DND-41 (cell line): ENCODE measurements at places on chromosomes 3 and 15.

- DNase-seq: no peak
Observed at GRCh38 chr3:44026220-44026865, 215.3 kb upstream of the TOPAZ1 start.

- peak; percentile 46 for DNase-seq
Observed at GRCh38 chr15:74906067-74906449, 593 bp downstream of the FAM219B start.

DNA sequence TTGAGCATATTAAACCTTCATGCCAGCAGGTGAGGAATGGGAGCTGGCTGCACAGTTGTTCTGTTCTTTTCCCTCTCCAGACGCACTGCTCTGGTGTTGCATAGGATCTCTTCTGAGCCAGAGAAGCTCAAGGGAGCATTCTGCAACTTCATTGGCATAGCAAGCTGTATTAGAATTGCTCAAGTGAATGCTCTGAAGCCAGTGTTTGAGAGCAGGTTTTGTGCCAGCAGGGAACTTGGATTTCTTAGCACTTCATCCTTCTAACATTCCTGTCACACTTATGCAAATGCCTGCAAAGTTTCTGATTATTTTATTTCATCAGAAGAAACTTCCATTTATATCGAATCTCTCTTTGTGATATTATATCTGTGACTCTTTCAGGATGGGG is 366.6 kb downstream of the AGBL1 start:
- DNase-seq: no peak

- DNase-seq: no peak
Observed at GRCh38 chr15:62219799-62220198, 54.7 kb upstream of the C2CD4B start.

DNA sequence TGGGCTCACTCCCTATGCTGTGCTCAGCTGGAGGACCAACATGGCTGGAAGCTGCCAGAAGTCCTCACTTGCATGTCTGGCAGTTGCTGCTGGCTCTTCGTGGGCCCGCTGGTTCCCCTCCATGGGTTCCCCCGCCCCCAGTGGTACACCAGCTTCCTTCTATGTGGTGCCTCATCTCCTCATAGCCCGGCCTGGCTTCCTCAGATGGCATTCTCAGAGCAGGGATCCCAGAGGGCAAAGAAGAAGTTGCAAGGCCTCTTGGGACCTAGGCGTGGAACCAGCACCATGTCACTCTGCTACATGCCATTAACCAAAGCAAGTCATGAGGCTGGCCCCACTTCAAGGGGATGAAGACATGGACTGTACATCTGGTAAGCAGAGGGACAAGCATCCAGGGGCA is 2.9 kb upstream of the CFAP92 start:
- no peak for DNase-seq

DNA sequence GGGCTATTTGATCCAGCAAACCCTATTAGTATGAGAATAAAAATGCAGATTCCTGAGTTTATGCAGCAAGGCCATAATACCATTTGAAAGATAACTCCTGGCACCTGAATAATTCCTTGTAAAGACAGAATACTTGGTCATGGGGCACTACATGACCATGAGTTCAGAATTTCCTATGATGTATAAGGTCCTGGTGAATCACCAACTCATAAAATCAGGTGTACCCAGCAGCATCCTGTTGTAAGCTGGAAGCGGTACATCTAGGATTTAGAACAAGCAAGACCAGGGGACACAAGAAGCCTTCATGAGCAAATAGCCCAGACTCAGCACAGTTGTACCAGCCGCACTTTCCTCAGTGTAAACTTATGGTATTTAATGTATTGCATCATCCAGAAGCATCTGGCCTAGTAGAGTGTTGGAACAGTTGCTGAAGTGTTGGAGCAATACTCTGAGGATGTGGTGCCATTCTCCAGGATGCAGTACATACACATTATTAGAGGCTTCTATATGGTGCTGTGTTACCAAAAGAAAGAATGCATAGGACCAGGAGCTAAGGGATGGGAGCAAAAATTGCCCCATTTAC is 233.4 kb downstream of the SQOR start:
- no peak for DNase-seq

GRCh38 chr3:40845447-40845846 is 320.7 kb downstream of the ZNF621 start:
- no peak for DNase-seq

- no peak for DNase-seq
Observed at GRCh38 chr3:65617787-65618186, 420.9 kb downstream of the MAGI1 start.

DNA sequence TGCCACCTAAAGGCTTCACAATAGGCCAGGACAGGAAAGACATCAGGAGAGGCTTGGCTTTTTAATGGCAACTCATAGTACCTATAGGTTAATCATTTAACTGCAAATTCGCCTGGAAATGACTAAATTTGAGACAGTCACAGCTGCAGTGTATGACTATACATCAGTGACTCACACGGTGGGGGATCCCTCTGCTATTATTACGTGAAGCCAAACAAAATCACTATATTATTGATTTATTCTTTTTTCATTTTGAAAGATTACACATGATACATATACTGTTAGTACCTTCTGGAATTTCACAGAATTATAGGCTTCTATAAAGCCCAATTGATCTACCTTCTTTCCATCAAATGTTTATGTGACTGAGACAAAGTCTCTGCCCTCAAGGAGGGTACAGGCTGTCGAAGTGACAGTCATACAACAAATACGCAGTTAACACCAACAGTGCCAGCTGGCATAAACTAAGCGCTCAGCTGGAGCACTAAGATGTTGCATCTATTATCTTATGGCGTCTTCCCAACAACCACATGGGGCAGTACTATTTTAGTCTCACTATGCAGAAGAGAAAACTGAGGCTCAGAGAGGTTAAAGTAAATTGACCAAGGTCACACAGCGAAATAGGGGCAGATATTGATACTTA is 82.0 kb upstream of the LMOD3 start:
- DNase-seq: no peak

- DNase-seq: no peak
Observed at GRCh38 chr3:99134986-99135385, 233.5 kb upstream of the DCBLD2 start.

DNA sequence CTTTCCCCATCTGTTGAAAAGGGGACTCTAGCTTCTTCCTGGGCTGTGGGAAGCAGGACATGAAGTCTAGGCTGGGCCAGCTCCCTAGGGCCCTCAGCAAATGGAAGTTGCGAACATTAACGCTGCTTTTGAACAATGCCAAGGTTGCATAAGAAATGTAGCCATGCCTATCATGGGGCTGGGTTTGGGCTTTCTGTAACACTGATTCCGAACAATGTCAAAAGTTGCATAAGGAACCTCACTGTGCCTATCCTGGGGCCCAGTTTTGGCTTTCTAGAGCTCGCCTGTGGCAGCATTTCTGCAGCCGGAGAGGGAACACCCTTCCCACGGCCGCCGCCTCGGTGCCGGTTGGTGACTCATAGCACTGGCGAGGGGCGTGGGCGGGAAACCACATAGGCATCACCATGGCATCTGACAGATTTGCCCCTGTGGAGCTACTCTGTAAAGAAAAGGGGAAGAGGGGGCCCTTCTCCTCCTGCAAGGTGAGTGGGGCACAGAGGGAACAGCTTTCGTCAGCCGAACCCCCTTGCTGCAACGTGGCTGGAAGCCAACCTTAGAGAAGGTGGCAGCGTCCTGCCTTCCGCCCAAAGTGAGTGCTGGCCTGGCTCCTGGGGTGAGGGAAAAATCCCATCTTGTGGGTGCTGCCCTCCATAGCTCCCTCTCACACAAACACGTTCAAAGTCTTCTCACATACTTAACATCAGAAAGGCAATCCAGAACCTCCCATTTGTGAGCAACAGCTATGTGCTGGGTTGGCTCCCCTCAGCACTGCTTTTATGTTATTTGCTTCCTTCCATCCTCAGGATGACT is 46.6 kb upstream of the ATP2B2 start:
- peak; percentile 79 for DNase-seq

GRCh38 chr3:119494597-119494996 is 3.8 kb upstream of the TIMMDC1 start:
- no peak for DNase-seq

GRCh38 chr3:130950124-130950523 is 56.2 kb downstream of the ATP2C1 start:
- no peak for DNase-seq

GRCh38 chr15:51229907-51230330 is 108.5 kb downstream of the CYP19A1 start:
- no peak for DNase-seq

GRCh38 chr15:98776607-98777281 is 128.4 kb downstream of the IGF1R start:
- DNase-seq: peak; percentile 41

DNA sequence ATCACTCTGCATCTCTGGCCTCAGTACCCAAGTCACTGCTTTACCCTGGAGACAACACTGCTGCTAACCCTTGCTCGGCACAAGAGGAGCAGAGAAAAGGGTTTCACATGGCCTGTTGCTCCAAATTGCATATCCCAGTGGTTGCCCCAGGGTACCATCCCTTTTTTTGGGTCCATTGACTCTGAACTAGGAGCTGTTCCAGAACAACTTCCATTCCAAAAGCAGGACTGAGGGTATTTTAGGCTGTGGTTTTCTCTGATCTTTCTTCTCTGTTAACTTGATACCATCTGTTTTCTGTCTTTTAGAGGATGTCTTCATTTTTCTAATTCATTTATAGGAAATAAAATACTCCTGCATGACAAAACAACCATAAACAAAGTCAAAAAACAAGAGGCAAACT is 17.3 kb upstream of the RYK start:
- DNase-seq: no peak

GRCh38 chr3:20842594-20843436 is 656.8 kb upstream of the SGO1 start:
- DNase-seq: no peak

- DNase-seq: no peak
Observed at GRCh38 chr3:156561533-156561932, 6.6 kb upstream of the SSR3 start.

DNA sequence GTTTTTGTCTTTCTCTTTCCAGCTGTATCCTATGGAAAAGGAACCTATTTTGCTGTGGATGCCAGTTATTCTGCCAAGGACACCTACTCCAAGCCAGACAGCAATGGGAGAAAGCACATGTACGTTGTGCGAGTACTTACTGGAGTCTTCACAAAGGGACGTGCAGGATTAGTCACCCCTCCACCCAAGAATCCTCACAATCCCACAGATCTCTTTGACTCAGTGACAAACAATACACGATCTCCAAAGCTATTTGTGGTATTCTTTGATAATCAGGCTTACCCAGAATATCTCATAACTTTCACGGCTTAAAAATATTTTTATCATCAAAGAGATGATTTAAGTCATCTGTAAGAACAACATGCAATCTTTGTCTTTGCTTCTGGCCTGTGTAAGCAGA is 44.9 kb upstream of the PARP14 start:
- no peak for DNase-seq

- no peak for DNase-seq
Observed at GRCh38 chr3:64184621-64185020, 40.6 kb downstream of the PRICKLE2 start.

GRCh38 chr3:157311633-157312375 is 124.8 kb upstream of the PTX3 start:
- no peak for DNase-seq

- no peak for DNase-seq
Observed at GRCh38 chr15:40928821-40929659, at the start of gene DLL4. DLL4 (plus strand) TSS chr15:40929340; CDS start chr15:40929669, 329 bp downstream.

- no peak for DNase-seq
Observed at GRCh38 chr3:54213907-54214306, 91.6 kb downstream of the CACNA2D3 start.

DNA sequence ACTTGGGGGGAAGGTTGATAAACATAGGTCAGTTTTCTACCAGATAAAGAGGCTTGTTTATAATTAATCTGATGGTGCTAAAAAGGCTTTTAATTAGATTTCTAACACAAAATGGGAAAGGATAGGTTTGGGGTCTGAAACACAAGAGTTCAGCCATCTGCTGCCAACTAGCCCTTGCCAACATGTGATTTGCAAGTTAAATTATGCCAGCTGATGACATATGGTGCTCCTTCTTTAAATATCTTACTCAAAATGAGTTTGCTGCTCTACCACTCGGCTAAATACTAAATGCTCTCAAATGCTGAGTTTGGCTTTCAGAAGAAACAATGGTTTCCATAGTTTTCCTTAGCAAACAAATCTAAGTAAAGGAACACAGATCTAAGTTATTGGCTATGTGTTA is 557.8 kb upstream of the CCDC54 start:
- DNase-seq: no peak

DNA sequence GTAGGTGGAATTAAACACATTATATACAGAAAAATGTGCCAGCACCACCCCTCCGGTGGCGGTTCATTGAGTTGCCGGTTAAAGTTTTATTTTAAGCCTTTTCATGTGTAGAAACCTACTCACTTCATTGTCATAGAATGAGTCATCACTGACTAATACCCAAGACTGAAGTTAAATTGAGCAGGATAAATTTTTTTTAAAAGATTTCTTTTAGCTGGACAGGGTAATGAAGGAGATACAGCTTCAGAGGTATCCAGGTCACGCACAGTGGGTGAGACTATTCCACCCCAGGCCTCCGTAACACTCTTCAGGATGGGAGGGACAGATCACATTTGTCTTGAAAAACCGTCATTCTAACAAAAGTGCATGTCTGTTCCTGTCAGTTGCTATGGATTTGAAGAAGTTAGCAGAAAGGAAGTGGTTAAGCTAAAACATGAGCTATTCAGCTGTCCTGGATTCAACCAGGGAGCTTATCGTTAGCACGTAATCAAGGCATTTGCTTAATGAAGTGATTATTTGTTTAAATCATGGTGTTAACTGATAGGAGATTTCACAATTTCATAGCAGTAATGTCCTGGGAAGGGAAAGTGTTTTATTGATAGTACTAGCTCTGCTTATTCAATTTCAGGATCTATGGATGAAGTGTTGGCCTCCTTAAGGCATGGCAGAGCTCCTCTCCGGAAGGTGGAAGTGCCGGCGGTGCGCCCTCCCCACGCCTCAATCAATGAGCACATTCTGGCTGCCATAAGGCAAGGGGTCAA is 23.4 kb downstream of the WHAMM start:
- no peak for DNase-seq
